ENCODE measurements at places on chromosomes 13 and 19. TPM values are rescaled to one million over a fixed set of nuclear protein-coding genes. Genes with fewer than 3 reads are reported as not detected.

GRCh38 chr19:35059006-35059798 lies 17.7 kb downstream of the HPN start:
- no peak for DNase-seq
- no peak overlapping the region for H3K27ac ChIP-seq
- H3K4me1 ChIP-seq: peaks cover 15% of the 10 kb centered on the region

- no peak for DNase-seq
- peaks cover 13% of the 10 kb centered on the region for H3K4me1 ChIP-seq
- no peak overlapping the region for H3K27ac ChIP-seq
- H3K27me3 ChIP-seq: no peaks in the 10 kb centered on the region
- no peaks in the 10 kb centered on the region for H3K36me3 ChIP-seq
- H3K4me3 ChIP-seq: no peak overlapping the region
Measured at GRCh38 chr13:42396501-42396900, 124.5 kb downstream of the AKAP11 start.

- peaks cover 50% of the 10 kb centered on the region for H3K4me1 ChIP-seq
- H3K27me3 ChIP-seq: peaks cover 47% of the 10 kb centered on the region
- H3K27ac ChIP-seq: peak overlapping the region; percentile 51
- peak overlapping the region; percentile 88 for H3K4me3 ChIP-seq
- H3K36me3 ChIP-seq: peaks cover 15% of the 10 kb centered on the region
Measured at GRCh38 chr19:55087542-55087901, 11.9 kb downstream of the EPS8L1 start.

DNA sequence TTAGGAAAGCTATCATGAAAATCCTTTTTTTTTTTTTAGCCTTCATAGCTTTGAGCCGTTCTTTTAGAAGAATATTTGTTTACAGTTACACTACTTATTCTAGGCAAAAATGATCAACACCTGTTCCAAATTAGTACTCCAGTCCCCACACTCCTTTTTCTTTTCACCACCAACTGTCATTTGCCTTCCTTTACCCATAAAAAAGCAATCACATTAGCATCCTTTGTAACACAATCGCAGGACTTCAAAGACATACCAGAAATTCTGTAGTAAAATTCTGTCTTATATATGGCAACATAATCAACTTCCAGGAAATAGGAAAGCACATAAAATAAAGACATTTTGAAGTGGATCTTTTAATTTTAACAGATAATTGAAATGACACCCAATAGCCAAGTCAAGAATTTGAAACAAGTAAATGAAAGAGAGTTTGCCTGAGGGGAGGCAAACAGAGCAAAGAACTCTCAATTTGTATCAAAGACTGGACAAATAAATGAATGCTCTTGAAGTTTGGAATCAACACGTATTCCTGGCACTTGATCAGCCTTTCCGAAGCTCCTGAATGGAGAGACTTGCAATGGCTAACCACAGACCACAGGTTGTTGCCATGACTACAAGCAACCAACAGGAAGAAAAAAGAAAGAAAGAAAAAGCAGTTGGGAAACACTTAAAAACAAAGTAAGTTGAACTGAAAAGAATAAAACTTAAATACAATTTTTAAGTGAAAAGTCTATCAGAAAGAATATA lies 206.8 kb downstream of the PCDH9 start:
- H3K4me3 ChIP-seq: no peak overlapping the region
- H3K4me1 ChIP-seq: peaks cover 16% of the 10 kb centered on the region

DNA sequence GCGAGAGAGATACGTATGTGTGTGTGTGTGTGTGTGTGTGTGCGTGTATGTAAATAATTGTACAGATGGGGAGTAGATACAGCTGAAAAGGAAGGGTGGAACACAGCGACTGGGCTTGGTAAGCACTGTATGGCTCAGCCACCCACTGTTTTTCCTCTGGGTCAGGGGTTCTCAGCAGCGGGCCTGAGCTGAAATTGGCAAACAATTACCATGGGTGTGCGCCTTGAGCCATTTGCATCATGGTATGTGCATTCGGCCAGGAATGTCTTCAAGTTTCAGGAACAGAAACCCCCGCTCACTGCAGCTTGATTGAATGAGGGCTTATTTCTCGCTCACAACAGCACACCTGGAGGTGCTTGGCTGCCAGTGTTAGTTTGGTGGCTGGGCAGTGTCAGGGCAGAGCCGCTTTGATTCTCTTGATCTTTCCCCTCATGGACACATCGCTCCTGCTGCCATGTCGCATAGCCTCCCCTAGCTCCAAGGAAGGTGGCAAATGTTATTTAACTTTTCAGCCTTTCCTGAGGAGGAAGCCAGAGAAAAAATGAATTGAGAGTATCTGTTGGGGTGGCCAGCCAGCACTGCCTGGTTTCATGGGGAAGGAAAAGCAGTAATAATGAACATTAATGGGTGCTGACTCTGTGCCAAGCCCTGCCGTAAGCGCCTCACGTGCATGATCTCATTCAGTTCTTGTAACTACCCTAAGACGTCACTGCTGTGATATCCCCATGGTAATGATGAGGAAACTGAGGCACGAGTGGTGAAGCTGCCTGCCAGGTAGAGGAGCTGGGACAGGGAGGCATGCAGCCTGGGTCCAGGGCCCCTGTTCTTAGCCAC lies 126.9 kb downstream of the SIPA1L3 start:
- H3K36me3 ChIP-seq: peaks cover 14% of the 10 kb centered on the region
- H3K4me1 ChIP-seq: peaks cover 60% of the 10 kb centered on the region
- no peak overlapping the region for H3K4me3 ChIP-seq
- no peaks in the 10 kb centered on the region for H3K27me3 ChIP-seq
- DNase-seq: peak; percentile 53

Gene GPR183
- total RNA-seq: 0.14 TPM

Gene TEX26
- total RNA-seq: not detected

Gene FSD1
- 61.3 TPM for total RNA-seq
